ENCODE measurements at places on chromosomes 11 and 22.

GRCh38 chr11:117916956-117917355 lies 12.2 kb downstream of the TMPRSS13 start:
- no peak for DNase-seq

DNA sequence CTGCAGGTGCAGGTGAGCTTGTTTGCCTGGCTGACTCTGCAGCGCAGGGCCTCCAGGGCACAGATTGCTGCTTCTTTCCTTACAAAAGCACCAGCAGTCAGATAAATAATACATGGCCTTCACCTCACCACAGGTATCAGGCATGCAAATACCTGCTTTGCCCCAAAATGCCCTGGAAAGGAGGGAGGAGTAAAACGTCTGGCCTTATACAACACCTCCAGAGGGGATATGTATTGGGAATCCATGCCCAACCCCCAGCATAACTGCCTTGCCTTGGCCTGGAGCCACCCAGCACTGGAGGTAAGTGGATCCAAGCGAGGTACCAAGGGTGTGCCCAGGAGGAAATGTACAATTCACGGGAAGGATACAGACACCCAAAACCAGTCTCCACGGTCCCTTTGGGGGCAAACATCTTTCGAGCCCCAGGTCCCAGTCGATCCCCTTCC lies 860 bp downstream of the TMEM184B start:
- peak; percentile 11 for DNase-seq

DNA sequence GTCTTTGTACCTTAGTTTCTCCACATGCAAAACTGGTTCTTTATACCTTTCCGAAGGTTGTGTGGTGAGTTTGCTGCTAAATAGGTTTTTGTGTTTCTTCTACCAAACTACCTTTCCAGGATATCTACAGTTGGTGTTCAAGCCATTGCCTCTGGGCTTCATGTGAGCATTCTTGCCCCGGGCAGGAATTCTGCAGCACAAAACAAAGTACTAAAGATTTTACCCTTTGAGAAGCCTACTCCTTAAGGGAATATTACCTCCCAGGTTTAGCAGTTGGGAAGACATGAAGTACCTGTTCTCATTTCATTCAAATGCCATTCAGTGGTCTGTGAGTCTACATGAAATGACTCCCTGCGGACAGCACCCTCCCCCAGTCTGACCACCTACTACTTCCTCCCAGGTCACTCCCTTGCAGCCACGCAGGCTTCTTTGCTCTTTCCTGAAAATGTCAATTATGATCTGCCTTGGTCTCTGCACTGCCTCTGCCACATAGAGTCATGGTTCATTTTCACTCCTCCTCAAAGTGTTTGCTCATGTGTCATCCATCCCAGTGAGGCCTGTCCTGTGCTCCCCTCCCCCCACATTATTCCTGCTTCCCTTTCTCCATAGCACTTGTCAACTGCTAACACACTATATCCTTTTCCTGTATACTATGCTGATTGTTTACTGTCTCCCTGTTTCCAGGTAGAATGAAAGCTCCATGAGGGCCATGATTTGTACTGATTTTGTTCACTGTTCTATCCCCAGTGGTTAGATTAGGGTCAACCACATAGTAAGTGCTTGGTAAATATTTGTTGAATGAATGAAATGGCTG lies 36.9 kb downstream of the PACS1 start:
- DNase-seq: peak; percentile 48

DNA sequence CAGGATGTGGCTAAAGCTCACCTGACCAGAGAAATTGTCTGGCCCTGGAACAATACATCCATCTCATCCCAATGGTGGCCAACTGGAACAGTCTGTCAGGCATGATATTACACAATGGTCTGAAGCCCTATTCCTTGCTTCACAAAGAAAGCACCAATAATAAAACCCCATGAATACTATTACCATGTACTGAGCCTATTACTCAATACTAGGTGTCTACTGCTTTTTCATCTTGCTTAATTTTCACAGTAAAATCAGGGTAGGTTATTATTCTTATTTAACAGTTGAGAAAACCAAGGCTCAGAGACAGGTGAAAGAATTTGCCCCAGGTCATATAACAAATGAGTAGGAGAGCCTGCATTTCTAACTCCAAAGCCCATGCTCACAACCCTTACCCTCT lies 68.9 kb upstream of the CAPRIN1 start:
- no peak for DNase-seq

- peak; percentile 12 for DNase-seq
Observed at GRCh38 chr11:60625262-60625661, 74.2 kb upstream of the MS4A8 start.

GRCh38 chr11:28636566-28636965 lies 528.4 kb downstream of the METTL15 start:
- DNase-seq: no peak

DNA sequence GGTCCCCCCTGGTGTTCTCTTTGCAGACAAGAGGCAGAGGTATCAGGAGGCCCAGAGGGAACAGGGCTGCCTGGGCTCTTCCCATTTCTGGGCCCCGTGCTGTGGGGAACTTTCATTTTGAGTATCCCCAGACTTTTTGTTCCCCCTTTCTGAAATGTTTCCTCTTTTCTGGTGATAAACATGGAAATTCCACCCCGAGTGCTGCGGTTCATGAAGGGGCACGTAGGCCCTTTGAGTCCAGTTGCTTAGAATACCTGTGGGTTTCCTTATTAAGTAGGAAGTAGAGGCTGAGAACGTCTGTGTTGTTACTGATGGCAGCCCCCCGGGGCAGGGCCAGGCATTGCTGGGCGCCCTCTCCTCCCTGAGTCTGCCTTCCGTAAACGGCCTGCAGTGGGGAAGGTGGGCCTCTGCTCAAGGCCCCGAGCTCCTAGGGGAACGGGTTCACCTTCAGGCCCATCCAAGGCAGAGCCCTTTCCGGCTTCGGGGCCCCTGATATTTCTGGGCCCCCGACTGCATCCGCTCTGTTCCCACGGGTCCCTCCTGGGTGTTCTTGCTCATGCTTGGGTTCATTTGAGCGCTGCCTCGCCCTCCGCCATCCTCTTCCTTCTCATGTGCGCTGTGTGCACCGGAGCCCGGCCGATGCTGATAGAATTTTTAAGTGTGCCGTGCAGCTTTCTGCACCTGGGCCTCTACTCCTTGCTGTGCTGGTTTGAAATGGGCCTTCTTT lies 12.0 kb downstream of the TBC1D22A start:
- DNase-seq: peak; percentile 55

GRCh38 chr11:11291041-11292015 lies 61.7 kb downstream of the CSNK2A3 start:
- no peak for DNase-seq

- no peak for DNase-seq
Observed at GRCh38 chr11:27464909-27465308, 7.7 kb downstream of the LGR4 start.

GRCh38 chr11:66032957-66033735 lies 6.9 kb upstream of the CATSPER1 start:
- no peak for DNase-seq

GRCh38 chr11:119666463-119667131 lies 62.4 kb downstream of the NECTIN1 start:
- peak; percentile 70 for DNase-seq

GRCh38 chr22:37953437-37954179 lies at the start of the genes C22orf23 and POLR2F:
TSS of gene C22orf23 (minus strand) at chr22:37953601. CDS start at chr22:37953149, 452 bp downstream.
TSS of gene POLR2F (plus strand) at chr22:37953699. CDS start at chr22:37953788, 89 bp downstream.
- DNase-seq: peak; percentile 97

All from stimulated activated CD4-positive, alpha-beta T cell treated with anti-CD3 and anti-CD28 coated beads, Interleukin-15, amount 100 ng/mL, for 24 hours (primary cell).